NCI-H510A treated with DMSO at 0.1 percent for 48 hours (cell line): ENCODE measurements at places on chromosomes 1 and 21.

DNA sequence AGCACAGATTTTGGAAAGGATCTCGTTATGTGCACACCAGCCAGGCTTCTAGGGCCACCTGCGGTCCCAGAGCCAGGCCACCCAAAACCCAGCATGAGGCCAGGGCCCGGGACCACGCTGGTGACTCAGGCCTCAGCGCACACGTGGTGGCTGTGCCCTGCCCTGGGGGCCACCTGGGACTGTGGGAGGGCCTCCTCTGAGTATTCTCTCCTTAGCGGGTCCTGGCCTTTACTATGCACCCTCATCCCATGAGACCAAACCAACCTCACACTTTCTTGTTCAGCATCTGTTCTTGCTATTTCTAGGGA lies 9.9 kb downstream of the WNT9A start:
- DNase-seq: no peak

- DNase-seq: peak; percentile 50
Observed at GRCh38 chr1:59691261-59691660, 123.5 kb upstream of the HOOK1 start.

DNA sequence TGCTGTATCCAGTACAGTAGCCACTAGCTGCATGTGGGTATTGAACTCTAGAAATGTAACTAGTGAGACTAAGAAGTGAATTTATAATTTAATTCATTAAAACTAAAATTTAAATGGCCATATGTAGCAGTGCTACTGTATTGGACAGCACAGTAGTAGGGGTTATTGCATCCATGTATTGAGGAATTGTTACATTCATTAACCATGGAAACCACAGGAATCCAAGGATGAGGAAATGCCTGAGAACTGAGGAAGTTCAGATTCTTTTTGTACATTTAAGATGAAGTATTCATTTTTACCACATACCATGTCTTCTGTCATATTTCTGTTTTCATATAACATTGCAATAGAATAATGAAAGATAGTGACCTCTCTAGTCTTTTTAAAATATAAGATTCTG lies 2.6 kb downstream of the MTF2 start:
- DNase-seq: no peak

- peak; percentile 86 for DNase-seq
Observed at GRCh38 chr1:25858906-25859789, at the start of gene AUNIP. TSS of gene AUNIP (minus strand) at chr1:25859457. CDS start at chr1:25859357, 100 bp downstream.

- DNase-seq: no peak
Observed at GRCh38 chr21:15408089-15408488, 321.7 kb upstream of the USP25 start.

- DNase-seq: no peak
Observed at GRCh38 chr1:243968413-243968812, 82.7 kb upstream of the ZBTB18 start.

DNA sequence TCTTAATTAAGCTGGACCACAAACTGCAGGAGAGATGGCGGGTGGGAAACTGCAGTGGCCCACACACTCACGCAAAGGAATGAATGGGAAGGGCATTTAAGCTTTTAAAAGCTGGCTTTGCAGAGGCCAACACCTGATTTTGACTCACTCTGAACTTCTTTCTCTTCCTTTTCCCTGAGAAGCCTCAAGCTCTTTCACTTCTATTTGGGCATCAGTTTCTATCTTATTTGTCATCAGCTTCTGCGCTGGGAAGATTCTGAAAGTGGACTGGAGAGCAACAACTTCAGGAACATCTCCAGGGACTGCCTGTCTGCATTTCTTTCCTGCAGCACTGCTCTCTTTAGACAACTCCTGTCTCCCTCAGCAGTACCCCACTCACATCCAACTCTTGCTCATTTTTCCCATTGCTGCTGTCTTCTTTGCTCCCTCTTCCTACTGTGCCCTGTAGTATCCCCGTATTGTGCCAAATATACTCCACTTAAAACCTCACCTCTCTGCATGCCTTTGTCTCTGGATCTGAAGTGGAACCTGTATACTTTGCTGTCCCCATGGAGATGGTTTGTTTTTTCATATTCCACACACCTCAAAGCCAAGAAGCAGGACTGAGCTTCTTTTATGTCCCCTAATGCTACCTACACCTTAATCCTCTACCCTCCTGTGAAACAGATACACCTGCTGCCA lies 143.3 kb upstream of the JUN start:
- peak; percentile 47 for DNase-seq

DNA sequence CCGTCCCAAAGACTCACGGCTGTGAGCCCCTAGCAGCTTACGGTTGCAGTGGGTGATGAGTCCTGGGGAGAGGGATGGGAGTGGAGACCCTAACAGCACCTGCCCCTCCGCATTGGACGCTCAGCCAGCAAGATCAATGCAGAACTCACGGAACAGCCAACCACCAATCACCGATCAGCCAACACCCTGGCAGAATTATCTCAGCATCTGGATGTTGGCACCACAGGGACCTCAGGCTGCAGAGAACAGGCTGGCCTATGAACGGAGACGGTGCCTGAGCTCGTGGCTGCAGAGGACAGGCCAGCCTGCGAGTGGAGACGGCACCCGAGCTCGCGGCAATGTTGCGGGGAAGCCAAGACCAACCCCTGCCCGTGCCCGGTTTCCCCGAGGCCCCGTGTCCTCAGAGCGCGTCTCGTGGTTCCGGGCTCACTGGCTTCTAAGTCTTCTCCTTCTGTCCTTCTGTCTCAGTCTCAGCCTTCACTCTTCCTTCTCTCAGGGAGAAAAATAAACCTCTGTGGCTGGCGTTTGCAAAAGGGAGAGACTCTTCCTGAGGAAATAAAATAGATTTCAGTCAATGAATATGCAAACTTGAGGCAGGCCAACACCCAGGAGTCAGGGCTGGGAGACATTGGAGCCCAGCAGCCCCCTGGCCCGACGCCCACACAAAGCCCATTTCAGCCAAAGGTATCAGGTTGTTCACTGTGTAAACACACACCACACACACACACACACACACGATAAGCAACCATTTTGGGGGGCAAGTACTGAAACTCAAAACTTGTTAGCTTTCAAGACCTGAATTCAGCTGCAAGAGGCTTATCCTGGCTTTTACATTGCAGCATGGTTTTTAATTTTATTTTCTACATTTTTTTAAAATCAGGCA lies 67.8 kb downstream of the SIK1 start:
- no peak for DNase-seq

DNA sequence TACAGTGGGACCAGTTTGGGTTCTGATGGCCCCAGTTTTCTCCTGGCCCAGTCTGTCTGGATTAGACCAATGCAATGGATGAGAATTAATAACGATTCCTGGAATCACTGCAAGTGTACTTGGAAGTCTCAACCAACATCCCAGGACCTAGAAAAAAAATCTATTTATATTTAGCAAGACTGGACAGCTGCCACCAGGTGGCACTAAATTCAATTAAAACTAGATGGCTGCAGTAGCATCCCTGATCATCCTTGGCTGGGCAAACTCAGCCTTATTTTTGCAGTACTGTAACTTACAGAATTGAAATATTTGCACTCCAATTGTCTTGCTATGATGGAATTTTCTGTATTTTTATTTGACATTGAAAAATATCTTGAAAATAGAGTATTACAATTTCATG lies 165.7 kb downstream of the NCAM2 start:
- peak; percentile 57 for DNase-seq

- no peak for DNase-seq
Observed at GRCh38 chr1:225471109-225471452, 43.2 kb upstream of the LBR start.

GRCh38 chr1:10074852-10075730 lies 42.3 kb downstream of the UBE4B start:
- no peak for DNase-seq

GRCh38 chr1:45205011-45205909 lies 1.1 kb downstream of the ZSWIM5 start:
- DNase-seq: peak; percentile 33

- no peak for DNase-seq
Observed at GRCh38 chr1:94596260-94596659, 54.7 kb upstream of the F3 start.

DNA sequence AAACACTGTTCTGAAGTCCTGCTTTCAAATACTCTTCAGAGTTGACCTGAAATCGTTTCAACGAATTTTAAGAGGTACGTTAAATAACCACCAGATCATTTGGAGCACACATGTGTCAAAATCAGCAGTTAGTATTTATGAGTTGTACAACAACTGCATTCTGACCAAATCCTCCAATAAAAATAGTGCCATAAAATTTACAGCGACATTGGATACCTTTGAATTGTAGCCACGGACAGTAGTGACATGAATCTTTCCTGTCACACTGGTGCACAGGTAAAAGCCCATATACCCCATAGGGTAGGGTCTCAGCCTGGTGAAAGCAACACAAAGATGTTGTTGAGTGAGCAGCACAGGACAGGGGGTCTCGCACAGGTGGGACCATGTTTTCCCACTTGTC lies 121.5 kb downstream of the CLIC6 start:
- DNase-seq: peak; percentile 14

GRCh38 chr1:172356620-172357019 lies 63.9 kb upstream of the C1orf105 start:
- DNase-seq: no peak

- DNase-seq: no peak
Observed at GRCh38 chr1:57250021-57250420, 173.8 kb downstream of the DAB1 start.

- no peak for DNase-seq
Observed at GRCh38 chr1:156406251-156406650, 37.2 kb downstream of the RHBG start.

- no peak for DNase-seq
Observed at GRCh38 chr1:182002570-182002969, 58.9 kb downstream of the ZNF648 start.

DNA sequence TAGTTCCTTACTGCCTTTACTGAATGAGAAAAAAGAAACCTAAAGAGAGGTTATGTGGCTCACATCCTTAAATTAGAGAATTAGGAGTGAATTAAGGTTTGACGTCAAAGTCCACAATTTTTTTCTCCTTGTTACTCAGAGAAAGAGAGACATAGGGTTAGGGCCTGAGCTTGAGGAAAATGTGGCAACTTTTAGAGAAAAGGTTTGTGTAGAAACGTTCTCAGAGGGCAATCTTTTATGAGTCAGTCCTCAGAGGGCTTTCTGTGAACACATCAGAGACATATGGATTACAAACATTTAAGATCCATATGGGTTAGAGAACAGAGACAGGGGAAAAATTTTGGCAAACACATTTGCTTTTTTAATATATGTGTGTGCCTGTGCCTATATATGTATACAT lies 242.8 kb downstream of the TGFB2 start:
- DNase-seq: no peak

DNA sequence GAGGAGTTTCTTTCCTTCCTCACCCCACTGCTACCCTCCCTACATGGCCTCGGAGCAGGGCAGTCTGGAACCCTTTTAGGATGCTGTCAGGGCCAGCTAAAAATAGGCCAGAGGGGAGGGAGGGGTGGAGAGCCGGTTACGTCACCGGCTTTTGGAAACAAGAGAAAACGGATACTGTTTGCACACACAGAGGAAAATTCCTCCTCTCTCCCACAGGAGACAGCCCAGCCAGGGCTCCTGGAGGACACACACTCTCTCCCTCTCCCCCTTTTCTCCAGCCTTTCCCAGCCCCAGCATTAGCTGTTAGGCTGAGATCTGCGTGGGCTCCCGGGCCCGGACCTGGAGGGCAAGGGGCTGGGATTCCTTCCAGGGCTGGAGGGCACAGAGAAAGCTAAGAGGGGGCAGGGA lies 20.0 kb upstream of the ALDH4A1 start:
- DNase-seq: no peak

- DNase-seq: no peak
Observed at GRCh38 chr1:209454340-209454994, 129.0 kb upstream of the CAMK1G start.

DNA sequence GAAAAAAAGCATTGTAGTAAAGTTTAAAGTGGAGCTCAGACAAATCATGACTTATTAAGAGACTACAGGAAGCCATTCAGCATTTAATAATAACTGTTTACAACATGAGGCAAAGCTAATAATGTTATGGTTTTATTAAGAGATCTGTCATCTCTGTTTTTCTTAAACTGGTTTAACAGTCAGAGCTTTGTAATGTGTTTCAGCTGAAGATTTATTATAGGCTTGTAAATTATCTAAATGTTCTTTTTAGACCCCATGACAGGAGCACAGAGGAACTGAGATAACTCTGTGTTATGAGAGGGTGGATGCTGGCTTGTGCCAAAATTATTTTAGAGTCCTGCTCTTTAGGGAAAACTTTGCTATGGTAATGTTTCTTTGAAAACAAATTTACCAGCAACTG lies 38.0 kb upstream of the RWDD3 start:
- no peak for DNase-seq
